Brain pericyte (primary cell): ENCODE measurements at places on chromosomes 7 and 10.

DNA sequence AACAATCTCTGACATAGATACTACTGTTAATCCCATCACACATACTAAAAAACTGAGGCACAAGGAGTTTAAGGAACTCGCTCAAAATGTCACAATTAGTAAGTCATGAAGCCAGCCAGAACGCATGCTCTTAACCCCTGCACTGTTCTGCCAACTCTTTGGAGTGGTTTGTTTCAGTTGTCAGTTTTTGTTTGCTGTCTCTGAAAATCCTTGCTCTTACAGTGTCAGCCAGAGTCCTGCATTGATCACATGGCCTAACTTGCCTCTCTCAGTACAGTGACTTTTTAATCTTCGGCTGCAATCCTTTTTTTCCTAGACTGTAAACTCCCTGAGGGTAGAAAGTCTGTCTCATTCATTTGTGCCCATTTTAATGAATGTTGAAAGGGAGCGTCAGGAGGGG lies 753.8 kb downstream of the AUTS2 start:
- DNase-seq, result no peak

DNA sequence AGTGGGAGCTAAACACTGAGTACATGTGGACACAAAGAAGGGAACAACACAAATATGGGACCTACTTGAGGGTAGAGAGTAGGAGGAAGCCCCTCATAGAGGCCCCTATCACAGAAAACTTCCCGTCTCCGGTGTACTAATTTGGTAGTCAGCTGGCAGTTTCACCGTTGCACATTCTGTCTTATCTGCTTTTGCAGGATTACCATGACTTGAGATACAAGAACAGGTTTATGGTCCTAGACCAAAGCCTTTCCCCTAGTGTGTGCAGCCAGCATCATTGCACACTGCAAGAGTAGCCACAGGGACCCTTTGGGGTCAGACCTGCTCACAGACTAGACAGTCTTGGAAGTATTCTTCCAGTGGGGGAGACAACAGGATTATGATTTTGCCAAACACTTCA lies 5.9 kb upstream of the IFIT1B start:
- DNase-seq, result no peak

GRCh38 chr7:5697754-5698424 lies 83.6 kb downstream of the RNF216 start:
- no peak for DNase-seq

DNA sequence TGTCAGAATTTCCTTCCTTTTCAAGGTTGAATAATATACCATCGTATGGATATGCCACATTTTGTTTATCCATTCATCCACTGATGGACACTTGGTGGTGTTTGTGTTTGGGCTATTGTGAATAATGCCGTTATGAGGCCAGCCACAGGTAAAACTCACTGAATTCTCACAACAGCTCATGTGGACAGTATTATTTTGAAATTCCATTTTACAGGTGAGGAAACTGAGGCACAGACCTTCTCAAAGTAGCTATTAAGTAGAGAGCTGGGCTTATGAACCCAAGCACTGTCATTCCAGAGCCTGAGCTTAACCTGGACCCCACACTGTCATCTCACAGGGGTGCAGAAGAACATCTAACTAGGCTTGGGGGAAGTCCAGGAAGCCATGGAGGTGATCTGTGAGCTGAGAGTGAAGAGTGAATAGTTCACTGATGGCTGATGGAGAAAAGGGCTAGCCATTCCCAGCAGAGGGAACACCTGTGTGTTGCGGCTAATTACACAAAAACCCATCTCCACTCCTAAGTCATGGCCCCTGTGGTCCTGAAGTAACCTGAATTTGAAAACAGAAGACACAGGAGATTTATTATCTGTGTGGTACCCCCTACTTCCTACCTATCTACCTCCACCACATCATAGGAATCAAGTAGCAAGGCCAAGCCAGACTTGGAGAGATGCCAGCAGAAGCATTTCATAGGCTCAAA lies 8.7 kb downstream of the INMT start:
- no peak for DNase-seq

- no peak for DNase-seq
These were observed 126.3 kb upstream of the TCERG1L start for GRCh38 chr10:131437556-131438475.

- no peak for DNase-seq
These were observed 68.1 kb downstream of the VPS41 start for GRCh38 chr7:38840736-38841460.
